NCI-H1092 (cell line): ENCODE measurements at places on chromosomes 5 and 9.

DNA sequence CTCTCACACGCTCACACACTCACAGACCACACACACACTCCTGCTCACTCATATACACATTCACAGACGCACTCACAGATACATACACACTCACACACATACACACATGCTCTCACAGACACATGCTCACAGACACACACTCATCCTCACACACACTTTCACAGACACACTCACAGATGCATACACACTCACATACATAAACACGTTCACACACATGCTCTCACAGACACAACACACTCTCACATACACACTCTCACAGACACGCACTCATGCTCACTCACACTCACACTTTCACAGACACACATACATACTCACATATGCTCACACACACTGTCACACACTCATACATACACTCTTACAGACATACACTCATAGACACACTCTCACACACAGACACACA lies 82.2 kb downstream of the IRX2 start:
- DNase-seq: no peak

DNA sequence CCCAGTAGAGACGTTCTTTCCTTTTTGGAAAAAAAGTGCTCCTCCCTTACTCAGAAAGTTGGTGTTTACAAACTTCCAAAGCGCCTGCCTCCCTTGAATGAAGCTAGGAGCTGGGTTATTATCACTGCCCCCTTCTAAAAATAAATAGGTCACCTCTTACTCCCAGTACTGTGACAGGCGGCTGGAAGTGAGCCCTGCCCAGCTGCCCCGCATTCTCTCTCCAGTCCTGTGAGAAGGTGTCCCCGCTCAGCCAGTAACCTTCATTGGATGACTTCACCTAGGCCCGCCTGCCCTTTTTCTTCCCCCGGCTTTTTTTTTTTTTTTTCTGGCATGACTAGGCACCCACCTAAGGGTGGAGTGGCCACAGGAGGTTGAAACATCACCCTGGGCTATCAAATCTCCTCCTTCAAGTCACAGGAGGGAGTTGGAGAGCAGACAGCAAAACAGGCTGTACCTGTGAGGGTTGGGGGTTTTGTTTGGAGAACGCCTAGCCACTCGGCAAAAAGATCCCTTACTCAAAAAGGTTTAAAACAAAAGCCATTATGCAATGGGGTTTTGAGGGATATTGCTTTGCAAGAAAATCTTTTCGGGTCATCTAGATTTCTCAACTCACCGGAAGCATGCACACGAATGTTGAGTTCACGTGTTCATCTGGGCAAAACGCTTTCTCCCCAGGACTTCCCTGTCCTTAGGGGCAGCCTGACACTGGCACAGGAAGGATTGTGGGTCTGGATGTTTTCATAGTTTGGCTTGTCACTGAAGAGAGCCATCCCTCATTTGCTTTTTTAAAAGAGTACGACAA lies 43.3 kb upstream of the ZNF622 start:
- DNase-seq: no peak

GRCh38 chr5:173645437-173645807 lies 29.0 kb upstream of the BOD1 start:
- no peak for DNase-seq

- DNase-seq: no peak
Measured at GRCh38 chr5:107272509-107272908, 398.2 kb downstream of the EFNA5 start.

DNA sequence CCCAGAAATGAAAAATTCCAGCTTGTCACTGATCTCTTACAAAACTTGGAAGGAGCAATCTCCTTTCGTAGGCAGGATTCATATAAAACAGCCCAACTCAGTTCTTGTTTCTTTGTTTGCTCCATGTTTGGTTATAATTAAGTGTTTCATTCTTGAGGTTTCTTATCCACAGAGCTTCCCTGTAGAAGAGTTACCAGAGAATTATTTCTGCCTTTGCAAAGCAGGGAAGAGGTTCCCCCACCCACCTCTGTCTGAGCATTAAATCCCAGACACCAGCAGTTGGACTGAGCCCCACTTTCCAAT lies 34.1 kb upstream of the RAI14 start:
- no peak for DNase-seq

- DNase-seq: no peak
Measured at GRCh38 chr5:124089578-124089977, 577.6 kb downstream of the CSNK1G3 start.

DNA sequence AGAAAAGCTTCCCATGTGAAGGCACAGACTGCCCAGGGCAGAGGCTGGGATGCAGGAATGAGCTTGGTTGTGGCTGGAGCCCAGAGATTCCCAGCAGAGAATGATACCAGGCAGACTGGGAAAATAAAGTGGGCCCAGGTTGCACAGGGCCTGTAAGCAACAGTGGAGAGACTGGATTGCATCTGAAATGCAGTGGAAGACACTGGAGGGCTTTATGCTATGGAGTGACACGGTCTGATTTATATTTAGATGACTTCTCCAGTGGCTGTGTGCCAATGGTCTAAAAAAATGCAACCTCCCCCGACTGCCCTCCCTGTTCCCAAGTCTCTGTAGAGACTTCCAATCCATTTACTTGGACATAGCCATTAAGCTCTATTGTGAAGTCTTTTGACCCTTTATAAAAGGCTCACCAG lies 951.1 kb upstream of the DMAC1 start:
- no peak for DNase-seq
